H1 (cell line): ENCODE measurements at places on chromosomes 11 and 22.
A peak's percentile ranks its signal among the peaks of the same experiment; 100 is the strongest.

DNA sequence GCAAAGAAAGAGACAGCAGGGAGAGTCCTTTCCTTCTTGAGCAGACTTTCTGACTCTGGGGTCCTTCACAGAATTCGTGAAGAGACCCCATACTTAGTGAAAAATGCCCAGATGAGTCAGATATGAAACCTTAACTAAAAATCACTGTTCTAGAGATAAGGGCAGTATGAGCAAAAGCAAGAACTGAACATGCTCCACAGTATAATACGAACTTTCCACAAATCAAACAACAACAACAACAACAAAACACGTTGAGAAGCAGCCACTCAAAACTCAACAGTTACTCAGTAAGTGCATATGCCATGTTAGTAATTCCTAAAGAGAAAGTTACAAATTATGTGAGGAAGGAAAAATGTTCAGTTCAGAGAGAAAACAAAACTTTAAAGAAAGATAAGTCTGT is 44.3 kb downstream of the PITPNB start:
- no peak for DNase-seq

DNA sequence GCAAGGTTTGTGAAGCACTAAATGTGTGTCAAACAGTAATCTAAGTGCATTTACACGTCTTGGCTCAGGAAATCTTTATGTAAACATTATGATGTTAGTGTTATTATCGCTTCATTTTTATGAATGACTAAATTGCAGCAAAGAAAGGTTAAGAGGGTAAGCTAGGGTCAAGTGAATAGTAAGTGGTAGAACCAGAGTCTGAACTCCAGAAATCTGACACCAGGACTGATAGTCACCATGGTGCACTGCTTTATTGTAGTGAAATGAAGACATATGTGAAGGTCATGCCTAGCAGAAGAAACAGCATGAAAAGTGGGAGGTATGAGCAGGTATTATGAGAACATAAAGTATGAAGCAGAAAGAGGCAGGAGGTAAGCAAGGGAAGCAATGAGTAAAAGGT is 368.7 kb upstream of the TENM4 start:
- no peak for DNase-seq

DNA sequence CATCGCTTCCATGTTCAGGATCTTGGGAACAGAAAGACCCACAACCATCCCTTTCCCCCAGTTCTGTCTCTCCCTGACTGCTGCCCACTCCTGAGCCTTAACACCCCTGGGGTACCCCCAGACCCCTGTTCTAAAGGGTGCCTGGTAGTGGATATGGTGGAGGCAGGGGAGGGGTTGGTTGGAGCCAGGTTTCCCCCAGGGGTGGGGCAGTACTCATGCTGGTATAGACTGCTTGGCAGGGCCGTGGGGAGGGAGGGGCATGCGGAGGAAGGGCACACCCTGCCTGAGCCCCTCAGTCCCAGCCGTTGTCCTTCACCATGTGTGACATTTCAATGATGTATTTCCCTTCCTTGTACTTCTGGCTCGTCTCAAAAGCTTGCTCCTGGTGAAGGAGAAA is 4.0 kb downstream of the YPEL4 start:
- peak; percentile 70 for DNase-seq

DNA sequence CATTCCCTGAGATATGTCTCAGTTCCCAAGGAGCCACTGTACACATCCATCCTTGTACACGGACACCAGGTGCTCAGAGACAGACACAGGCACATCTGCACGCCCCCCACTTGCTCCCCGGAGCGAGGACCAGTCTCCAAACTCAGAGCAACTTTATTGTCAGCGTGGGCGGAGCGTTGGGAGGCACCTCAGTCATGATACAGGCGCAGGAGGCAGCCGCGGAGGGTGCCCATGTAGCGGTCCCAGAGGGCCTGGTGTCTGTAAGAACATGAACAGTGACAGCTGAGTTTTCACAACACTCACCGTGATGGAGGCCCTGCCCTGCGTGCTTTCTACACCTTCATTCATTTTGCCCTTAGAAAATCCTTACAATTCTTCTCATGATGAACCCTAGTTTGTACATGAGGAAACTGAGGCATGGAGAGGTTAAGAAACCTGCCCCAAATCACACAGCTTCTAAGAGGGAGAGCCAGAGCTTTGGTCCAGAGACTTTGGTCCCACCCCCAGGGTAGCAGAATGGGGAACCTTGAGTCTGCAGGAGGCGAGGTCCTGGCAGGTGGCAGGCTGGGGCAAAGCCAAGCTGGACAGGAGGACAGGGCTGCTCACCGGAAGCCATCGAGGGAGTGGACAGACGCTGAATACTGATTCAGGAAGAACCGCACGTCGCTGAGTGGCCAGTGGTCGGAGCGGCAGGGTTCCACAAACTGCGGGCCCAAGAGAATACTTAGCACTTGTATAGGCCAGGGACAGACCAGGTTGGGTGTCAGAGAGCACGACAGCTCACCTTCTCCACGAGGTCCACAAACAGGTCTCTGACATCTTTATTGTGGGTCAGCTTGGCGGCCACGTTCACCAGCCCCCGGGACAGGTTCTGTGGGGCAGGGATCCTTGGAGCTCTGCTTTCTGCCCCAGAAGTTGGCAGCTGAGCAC is 4.2 kb downstream of the FIBP start:
- no peak for DNase-seq

DNA sequence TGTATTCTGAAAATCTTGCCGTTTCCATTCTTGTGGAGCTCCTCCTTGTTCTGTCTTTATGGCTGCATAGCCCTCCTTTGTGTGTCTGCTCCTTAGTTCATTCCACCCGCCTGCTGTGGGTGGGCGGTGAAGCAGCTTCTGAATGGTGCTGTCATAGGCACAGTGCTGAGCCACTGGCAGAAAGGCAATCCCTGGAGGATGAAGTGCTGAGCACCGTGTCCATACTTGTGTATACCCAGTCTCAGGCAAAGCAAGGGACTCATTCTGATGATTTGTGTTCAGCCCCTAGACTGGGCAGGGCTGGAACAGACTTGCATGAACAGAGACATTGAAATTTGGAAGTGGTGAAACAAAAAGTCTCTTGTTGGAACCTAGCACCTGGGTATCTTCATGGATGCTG is 134.9 kb downstream of the MYO18B start:
- no peak for DNase-seq

- DNase-seq: no peak
Observed at GRCh38 chr11:126433989-126434949, 78.8 kb downstream of the ST3GAL4 start.

DNA sequence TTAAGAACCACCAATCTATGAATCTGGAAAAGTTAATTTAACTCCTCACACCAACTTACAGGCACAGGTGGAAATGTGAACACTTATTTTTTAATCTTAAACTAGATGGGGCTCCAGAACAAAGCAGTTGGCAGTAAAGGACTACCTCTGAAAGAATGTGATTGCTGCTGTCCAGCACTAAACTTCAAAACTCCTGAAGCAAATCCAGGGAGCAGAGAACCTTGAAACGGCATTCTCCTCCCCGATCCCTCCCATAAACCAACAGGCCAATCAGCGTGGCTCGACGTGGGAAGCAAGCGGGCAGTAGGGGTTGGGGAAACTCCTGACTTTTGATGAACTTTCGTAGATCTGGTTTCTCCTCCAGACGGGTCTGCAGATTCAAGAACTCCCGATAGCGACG is 5.0 kb downstream of the SNX19 start:
- DNase-seq: no peak

GRCh38 chr11:88447281-88447680 is 109.7 kb upstream of the CTSC start:
- no peak for DNase-seq

DNA sequence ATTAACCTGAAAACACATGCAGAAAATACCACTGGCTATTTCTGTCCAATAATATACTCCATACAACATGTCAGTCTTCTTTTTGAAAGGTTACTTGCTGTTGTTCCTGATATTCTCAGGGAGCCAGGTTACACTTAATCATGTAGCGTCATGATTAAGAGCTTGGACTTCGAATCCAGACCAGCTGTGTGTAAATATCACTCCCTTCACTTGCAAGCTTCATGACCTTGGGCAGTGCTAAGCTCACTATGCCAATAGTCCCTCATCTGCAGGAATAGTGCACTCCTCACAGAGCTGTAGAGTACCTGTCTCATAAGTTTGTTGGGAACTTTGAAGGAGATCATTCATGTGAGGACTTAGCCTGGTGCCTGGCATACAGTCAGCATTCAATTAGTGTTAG is 1.9 kb downstream of the HTR3B start:
- DNase-seq: no peak

GRCh38 chr11:116701297-116701801 is 71.4 kb downstream of the BUD13 start:
- DNase-seq: peak; percentile 36

GRCh38 chr11:10638316-10638925 is 55.1 kb downstream of the IRAG1 start:
- DNase-seq: no peak

DNA sequence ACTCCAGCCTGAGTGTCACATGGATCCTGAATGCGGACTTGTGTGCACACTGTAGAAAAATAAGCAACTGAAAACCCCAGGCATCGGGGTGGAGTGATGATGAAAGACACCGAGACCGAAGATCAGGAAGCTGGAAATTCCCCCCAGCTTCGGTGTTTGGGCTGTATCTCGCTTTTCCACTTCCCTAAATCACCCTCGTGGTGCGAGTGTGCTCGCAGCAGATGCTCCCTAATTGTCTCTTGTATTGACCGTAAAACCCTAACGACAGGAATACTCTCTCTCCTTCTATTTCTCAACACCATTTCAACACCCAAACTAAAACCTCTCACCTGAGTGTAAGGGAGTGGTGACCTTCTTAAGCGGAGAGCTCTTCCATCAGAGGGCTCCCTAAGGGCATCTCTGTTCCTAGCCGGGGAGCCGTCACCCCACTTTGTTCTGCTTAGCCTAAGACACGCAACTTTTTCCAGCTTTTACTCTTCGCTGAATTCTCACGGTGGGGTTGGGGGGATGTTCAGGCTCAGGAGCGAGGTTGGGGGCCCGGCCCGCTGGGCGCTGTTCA is 635 bp upstream of the GRK3 start:
- no peak for DNase-seq

- DNase-seq: peak; percentile 96
Observed at GRCh38 chr11:69888483-69889181, 69.4 kb upstream of the FGF3 start.

GRCh38 chr11:40188848-40189247 is 1270.6 kb downstream of the LRRC4C start:
- no peak for DNase-seq

- DNase-seq: no peak
Observed at GRCh38 chr11:11640152-11640551, 18.3 kb upstream of the GALNT18 start.
